Cerebellar nuclear complex (tissue), 1 donor: ENCODE measurements at places on chromosomes 4 and X.
A peak's percentile ranks its signal among the peaks of the same experiment; 100 is the strongest.

DNA sequence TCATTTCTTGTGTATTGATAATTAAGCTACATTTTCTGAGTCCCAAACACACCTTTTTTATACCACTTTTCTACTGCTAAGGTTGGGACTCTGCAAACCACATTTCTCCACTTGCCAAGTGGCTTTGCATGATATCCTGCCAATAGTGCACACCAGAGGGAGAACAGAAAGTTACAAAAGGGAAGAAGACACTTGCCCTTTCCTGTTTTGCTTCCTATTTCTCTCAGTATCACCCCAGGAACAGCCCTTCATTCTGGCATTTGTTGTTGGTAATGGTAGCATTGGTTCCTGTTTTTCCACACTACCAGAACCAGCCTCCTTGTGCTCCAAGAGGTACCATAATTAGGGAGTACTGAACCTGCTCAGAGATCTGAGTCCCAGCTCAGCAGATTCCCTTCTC is 87.1 kb downstream of the HDX start:
- no peak for DNase-seq

DNA sequence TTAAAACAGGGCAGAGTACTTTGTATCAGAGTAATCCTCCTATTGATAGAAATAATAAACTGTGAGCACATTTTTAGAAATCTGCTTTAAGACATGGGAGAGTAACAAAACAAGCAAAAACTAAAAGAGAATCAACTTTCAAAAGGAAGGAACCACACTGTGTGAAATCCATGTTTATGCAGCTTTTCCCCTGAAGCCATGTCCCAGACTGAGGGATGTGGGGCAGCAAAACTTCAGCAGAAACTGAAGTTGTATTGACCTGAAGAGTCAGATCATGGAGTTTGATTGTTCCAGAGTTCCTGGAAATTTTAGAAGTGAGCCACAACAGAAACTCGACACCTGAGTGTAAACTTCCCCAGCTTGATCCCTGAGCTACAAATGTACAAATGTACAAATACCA is 53.2 kb downstream of the COMMD8 start:
- no peak for DNase-seq

GRCh38 chrX:621705-622503 is 8.7 kb upstream of the SHOX start:
- no peak for DNase-seq

GRCh38 chr4:123259676-123260646 is 136.6 kb upstream of the SPRY1 start:
- no peak for DNase-seq

DNA sequence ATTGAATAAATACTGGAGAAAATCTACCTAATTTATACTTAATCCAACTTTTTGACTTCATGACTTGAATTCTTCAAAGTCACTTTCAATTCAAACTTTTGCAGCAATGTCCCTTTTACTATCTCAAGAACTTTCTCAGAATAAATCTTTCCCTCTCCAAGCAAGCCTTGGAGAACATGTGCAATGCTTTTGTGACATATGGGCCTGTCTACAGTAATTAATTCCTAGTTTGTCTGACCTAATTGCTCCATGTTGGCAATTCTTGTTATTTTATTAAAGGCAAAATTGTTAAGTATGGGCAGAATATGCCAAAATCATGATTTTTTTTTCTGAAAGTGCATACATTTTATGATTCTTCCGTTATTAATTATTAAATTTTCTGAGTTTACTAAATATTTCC is 1115.3 kb downstream of the PDHA2 start:
- peak; percentile 12 for DNase-seq
